ENCODE measurements at places on chromosomes 7 and 10.

DNA sequence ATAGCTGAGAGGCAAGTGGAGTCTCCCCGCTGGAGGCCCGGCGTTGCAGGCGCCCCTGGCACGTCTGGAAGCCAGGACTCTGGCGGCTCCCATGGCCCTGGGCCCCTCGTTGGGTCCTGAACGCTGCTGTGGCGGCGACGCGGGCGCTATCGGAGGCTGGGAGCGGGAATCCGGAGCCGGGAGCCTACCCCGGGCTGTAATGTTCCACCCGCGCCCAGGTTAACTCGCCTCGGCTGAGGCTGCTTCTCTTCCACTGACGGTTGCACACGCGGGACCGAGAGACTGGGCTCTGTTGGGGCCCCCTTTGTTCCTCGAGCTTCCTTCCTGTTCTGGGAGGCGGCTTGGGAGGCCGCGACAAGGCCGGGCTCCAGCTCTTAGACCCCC is 1.3 kb upstream of the HOXA5 start:
- no peak for DNase-seq

- no peak for DNase-seq
Observed at GRCh38 chr10:113704637-113705343, 25.1 kb downstream of the CASP7 start.

DNA sequence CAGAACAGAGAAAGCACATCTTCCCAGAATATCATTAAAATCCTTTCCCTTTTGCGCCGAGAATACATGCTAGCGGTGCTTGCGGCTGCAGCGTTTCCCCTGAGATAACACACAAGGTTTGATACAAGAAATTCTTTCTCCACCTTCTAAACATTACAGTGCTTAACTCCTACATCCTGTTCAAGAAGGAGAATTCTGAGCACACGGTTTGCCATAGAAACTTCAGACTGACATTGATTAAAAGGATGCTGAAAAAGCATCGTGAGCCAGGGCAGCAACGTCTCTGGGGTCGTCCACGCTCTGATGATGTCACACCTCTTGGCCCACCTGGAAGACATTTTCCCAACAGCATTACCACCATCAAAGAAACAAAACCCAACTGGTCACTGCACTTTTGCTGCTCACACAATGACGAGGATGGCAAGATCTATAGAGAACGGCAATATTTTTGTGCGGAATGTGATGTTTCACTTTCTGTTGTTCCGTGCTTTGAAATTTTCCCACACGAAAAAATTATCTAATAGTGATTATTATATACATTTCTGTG is 27.0 kb upstream of the PRSS1 start:
- DNase-seq, result no peak

DNA sequence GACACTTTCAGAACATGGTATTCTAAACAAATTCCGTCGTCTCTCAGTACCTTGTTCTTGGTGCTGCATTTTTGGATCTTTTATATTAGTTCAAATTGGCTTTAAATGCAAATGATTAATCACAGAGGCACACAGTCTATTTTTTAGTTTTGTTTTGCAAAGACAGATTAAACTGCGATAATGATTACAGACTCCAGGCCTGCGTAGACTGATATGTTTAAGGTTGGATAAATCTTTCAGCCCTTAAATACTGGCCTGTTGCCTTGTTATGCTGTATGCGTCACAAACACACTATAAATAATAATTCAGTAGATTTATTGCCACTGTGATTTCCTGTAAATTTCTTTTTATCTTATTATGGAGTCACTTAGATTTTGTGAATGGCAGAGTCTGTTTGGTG is 19.3 kb downstream of the CACNB2 start:
- no peak for DNase-seq

- DNase-seq, result no peak
Observed at GRCh38 chr7:94223375-94224084, 171.2 kb upstream of the COL1A2 start.

GRCh38 chr7:131149840-131150239 is 177.8 kb upstream of the MKLN1 start:
- no peak for DNase-seq

- DNase-seq, result no peak
Observed at GRCh38 chr7:66076462-66077329, 1.1 kb downstream of the ASL start.

- DNase-seq, result no peak
Observed at GRCh38 chr7:87370660-87371180, 25.3 kb downstream of the CROT start.

GRCh38 chr7:155490697-155491628 is 33.0 kb downstream of the EN2 start:
- DNase-seq, result no peak

DNA sequence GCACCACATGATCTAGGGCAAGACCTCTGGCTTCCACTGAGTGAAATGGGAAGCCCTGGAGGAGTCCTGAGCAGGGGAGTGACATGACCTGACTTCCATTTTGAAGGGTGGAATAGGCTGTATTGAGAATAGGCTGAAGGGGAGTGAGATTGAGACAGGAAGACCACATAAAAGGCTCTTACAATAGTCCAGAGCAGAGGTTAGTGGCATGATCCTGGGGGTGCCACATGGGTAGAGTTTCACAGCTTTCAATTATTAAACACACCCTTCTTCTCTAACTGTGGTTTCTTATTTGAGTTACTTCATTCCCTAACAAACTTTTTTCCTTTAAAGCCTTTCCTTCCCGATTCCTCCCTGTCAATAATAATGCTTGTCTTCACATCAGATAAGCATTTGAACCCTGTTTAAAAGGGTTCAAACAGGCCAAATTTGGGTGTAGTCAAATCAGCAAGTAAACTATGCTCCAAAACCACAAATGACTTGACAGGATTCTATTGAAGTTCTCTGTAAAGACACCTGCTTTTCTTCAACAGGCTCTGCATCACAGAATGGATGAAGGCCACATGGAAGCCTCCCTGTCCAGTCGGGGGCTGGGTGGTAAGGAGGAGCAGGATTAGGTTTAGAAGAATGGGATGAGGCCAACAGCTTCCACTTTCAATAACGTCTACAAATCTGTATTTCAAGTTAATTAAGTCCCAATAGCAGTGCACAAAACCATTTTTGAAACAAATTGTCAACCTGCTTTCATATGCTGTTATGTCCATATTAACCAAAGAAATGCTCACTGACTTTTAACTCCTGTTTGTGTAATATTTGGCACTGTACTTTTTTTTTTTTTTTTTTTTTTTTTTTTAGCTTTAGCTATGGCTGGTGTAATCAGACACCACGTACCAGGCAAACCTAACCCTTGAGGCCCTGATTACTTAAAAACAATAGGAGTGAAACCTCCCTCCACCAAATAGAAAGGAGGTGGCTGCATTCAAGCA is 131.9 kb downstream of the NRCAM start:
- no peak for DNase-seq

GRCh38 chr7:30069096-30069867 is 41.1 kb downstream of the PLEKHA8 start:
- DNase-seq, result no peak

GRCh38 chr10:6203331-6204062 is 765 bp downstream of the PFKFB3 start:
- DNase-seq, result peak; percentile 38

DNA sequence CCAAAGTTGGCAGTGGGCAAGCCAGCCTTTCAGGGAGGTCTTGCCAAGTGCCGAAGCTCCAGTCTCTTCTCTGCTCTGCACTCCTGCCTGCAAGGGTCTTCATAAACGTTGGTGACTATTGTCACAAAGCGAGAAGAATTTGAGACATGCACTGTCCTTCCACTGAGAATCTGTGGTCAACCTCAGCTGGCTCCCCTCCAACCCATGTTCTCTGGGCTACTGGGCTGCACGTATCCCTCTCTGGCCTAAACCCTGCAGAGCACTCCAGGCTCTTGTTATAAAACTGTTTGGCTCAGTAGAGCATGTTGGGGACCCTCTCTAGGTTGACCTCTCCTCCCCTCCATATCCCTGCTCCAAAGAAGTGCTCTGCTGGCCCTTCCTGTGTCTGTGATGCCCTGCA is 260.4 kb upstream of the NFE2L3 start:
- DNase-seq, result no peak

DNA sequence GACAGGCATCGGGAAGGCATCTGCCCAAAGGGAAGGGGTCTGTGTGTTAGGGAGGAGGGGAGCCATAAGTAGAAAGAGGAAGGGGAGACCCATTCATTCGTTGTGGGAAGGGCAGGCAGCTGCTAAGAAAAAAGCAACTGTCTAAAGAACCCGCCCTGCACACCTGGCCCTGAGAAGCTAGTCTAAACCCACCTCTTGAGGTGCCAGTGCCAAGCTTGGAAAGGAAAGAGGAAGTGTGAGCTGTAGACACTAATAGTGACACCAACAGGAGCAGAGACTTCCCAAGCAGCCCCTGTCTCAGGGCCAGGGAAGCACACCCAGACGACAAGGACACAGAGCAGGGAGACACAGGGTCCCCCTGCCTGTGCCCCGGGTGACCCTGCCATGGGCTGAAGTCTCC is 40.8 kb upstream of the PRSS58 start:
- no peak for DNase-seq

- DNase-seq, result no peak
Observed at GRCh38 chr7:113550966-113551365, 367.8 kb downstream of the PPP1R3A start.

GRCh38 chr10:131779661-131780394 is 121.0 kb upstream of the PPP2R2D start:
- no peak for DNase-seq

DNA sequence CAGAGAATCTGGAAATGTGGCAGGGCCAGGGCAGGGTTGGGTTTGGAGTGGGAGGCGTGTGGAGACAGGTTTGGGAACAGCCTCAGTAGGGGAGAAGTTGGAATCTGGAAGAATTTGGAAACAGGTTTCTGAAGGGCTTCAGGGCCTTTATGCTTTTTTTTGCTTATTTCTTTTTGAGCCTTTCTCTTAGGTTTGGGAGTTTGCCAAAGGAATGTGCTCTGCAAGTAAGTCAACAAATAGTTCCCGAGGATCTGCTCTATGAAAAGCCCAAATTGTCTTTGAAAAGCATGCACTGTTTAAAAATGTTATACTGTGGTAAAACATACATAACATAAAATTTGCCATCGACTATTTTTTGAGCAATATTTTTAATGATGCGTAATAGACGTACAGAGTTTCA is 86.7 kb upstream of the ADRB1 start:
- DNase-seq, result no peak

DNA sequence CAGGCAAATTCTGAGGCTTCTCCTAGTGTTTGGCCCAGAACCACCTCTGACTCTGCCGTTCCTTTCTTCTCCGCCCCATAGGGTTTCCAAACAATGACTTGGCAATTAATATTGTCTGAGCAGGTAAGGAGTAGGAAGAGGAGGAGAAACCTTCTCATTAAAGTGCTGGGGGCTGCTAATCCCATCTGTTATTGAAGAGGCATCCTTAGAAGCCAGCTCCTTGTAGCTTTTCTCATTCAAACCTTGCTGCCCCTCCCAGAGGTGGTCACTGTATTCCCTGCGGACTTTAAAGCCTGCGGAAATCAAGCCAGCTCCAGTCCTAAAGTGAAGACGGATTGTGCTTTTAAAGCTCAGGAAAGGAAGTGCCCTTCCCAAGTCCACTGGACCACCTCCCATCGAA is 1.4 kb upstream of the NKX1-2 start:
- no peak for DNase-seq

DNA sequence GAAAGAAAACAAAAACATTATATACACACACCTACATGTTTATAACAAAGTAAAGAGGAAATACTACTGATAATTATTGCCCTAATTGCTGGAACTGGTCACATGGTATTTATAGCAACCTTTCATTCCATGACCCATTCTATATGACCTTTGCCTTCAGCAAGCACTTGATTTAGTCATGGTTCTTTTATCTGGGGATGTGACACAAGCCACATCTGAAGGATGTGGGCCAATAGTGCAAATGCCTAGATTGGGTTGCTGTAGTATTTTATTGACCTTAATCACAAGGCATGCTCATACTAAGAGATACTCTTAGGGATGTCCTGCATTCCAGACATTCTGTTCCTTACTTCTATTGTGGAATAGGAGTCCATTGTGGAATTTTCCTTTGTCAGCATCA is 723.5 kb upstream of the POM121L12 start:
- DNase-seq, result no peak

DNA sequence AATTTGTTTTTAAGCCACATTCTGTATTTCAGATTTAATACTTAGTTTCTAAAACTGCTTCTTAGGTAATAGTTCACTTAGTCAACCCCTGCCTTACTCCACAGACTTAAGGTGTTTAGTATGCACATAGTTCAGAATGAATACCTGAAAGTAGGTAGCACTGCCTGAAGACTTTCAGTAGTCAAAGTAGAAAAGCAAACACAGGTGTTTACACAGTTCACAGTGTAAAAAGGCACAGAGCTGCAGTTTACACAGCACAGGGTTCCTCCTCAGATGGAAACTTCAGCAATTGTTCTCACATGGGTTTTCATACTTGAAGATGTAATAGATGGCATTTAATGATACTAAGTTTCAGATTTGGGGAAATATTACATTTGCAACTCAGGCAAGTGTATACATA is 3.1 kb upstream of the PKD1L1 start:
- DNase-seq, result no peak

GRCh38 chr10:53013201-53013810 is 240.7 kb upstream of the MBL2 start:
- DNase-seq, result no peak

DNA sequence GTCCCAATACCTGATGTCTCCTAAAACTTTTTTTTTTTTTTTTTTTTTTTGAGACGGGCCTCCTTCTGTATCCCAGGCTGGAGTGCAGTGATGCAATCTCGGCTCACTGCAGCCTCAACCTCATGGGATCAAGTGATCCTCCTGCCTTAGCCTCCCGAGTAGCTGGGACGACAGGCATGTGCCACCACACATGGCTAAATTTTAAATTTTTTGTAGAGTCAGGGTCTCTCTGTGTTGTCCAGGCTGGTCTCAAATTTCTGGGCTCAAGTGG is 28.4 kb downstream of the GTF2IRD1 start:
- no peak for DNase-seq

DNA sequence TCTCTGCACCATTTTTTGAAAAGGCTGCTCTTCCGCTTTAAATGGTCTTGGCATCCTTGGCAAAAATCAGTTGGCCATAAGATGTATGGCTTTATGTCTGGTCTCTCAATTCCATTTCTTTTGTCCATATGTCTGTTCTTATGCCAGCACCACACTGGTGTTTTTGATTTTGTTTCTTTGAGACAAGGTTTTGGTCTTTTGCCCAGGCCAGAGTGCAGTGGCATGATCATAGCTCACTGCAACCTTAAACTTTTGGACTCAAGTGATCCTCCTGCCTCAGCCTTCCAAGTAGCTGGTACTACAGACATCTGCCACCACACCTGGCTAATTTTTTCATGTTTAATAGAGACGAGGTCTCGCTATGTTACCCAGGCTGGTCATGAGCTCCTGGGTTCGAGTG is 48.5 kb downstream of the ANLN start:
- no peak for DNase-seq

DNA sequence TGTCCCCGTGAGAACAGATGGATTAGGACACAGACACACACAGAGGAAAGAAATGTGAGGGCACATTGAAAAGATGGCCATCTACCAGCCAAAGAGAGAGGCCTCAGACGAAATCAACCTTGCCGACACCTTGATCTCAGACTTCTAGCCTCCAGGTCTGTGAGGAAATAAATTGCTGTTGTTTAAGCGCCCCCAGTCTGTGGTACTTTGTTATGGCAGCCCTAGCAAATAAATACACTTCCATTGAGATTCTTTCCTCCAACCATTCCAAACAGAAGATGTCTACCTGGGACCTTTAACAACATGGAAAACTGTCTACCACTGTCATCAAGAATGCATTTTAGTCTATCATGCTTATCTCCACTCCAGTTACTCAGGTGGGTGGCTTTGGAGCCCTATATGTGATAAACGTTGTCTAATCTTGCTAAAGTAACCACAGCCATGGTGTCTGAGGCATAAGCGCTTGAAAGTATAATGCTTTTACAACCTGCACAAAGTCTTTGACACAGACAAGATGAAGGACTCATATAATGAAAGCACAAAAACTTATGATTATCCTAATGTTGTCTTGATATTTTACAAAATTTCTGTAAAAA is 244.3 kb downstream of the MTERF1 start:
- no peak for DNase-seq
